ENCODE measurements at places on chromosomes 3 and 15.
A peak's percentile ranks its signal among the peaks of the same experiment; 100 is the strongest.

- H3K4me3 ChIP-seq = no peak overlapping the region
- H3K27me3 ChIP-seq = no peaks in the 10 kb centered on the region
- no peak overlapping the region for H3K27ac ChIP-seq
- no peaks in the 10 kb centered on the region for H3K36me3 ChIP-seq
- no peak for DNase-seq
Observed at GRCh38 chr3:173221010-173221409, 80.0 kb upstream of the SPATA16 start.

GRCh38 chr15:71202712-71203111, 87.4 kb downstream of the THSD4 start:
- peaks cover 9% of the 10 kb centered on the region for H3K36me3 ChIP-seq
- H3K4me1 ChIP-seq = no peaks in the 10 kb centered on the region
- no peak overlapping the region for H3K27ac ChIP-seq
- no peaks in the 10 kb centered on the region for H3K27me3 ChIP-seq
- H3K4me3 ChIP-seq = no peak overlapping the region
- no peak for DNase-seq

- H3K4me1 ChIP-seq = no peaks in the 10 kb centered on the region
- no peak overlapping the region for H3K4me3 ChIP-seq
- no peaks in the 10 kb centered on the region for H3K36me3 ChIP-seq
- DNase-seq = no peak
- no peaks in the 10 kb centered on the region for H3K27me3 ChIP-seq
Observed at GRCh38 chr3:35071772-35072171, 567.6 kb upstream of the ARPP21 start.

- H3K4me1 ChIP-seq = no peaks in the 10 kb centered on the region
- peaks cover 4% of the 10 kb centered on the region for H3K36me3 ChIP-seq
- DNase-seq = no peak
- no peak overlapping the region for H3K27ac ChIP-seq
- no peaks in the 10 kb centered on the region for H3K27me3 ChIP-seq
- H3K4me3 ChIP-seq = no peak overlapping the region
Observed at GRCh38 chr15:94353488-94353820, 122.1 kb downstream of the MCTP2 start.

GRCh38 chr3:17645074-17645698, 97.2 kb downstream of the TBC1D5 start:
- H3K4me1 ChIP-seq = no peaks in the 10 kb centered on the region
- no peak overlapping the region for H3K4me3 ChIP-seq
- no peaks in the 10 kb centered on the region for H3K36me3 ChIP-seq
- H3K27ac ChIP-seq = no peak overlapping the region
- no peaks in the 10 kb centered on the region for H3K27me3 ChIP-seq

DNA sequence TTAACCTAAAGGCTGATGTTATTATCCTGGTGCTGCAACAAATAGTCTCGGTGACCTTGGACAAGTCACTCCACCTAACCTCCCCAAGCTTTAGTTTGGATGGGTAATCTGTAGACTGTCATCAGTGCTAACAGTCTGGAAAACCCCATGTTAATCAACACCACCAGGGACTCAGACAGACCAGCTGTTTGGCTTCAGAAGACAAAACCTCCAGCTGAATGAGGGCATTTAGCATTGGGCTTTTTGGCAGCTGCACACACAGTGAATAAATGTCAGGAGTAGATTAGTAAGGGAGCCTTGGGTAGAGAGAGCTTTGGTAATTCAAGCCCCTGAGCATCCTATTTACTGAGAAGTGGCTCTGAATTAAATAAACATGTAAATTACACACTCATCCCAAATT, 24.9 kb upstream of the C3orf80 start:
- H3K27me3 ChIP-seq = no peaks in the 10 kb centered on the region
- no peaks in the 10 kb centered on the region for H3K36me3 ChIP-seq
- H3K4me1 ChIP-seq = no peaks in the 10 kb centered on the region
- H3K4me3 ChIP-seq = no peak overlapping the region
- DNase-seq = no peak

DNA sequence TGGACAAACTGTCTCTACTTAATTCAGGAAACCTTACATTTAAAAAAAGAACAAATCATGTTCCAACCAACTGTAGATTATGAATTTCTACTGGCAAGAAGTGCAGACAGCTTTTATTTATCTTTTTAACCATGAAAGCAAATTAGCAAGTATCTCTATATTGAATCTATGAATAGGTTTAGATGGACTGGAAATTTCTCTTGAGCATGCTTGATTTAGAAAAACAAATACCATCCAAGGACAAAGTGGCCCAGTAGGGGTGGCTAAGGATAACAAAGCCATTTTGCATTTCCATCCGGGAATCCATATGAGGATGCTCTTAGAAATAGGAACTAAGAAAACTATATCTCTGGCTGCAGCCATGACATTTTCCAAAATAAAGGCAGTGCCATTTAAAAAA, 150.6 kb downstream of the KCNMB2 start:
- no peaks in the 10 kb centered on the region for H3K36me3 ChIP-seq
- no peak for DNase-seq
- H3K27ac ChIP-seq = no peak overlapping the region
- no peaks in the 10 kb centered on the region for H3K27me3 ChIP-seq
- no peak overlapping the region for H3K4me3 ChIP-seq

GRCh38 chr15:39756806-39757522, 25.7 kb downstream of the FSIP1 start:
- no peaks in the 10 kb centered on the region for H3K36me3 ChIP-seq
- H3K4me3 ChIP-seq = no peak overlapping the region
- peak; percentile 17 for DNase-seq

DNA sequence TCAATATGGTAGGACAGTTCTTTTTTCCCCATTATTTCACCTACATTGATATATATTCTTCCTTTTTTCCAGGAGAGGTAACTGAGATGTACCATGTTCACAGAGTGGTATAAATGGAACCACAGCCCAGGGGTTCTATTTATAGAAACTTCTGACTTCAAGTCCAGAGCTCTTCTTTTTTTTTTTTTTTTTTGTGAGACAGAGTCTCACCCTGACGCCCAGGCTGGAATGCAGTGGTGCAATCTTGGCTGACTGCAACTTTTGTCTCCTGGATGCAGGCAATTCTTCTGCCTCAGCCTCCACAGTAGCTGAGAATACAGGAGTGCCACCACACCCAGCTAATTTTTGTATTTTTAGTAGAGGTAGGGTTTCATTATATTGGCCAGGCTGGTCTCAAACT, 267.1 kb upstream of the TPRG1 start:
- H3K27ac ChIP-seq = no peak overlapping the region
- H3K36me3 ChIP-seq = no peaks in the 10 kb centered on the region
- DNase-seq = no peak
- H3K4me3 ChIP-seq = no peak overlapping the region

GRCh38 chr15:31024330-31024729, 32.9 kb upstream of the MTMR10 start:
- peaks cover 30% of the 10 kb centered on the region for H3K4me1 ChIP-seq
- peak overlapping the region; percentile 98 for H3K27ac ChIP-seq
- DNase-seq = peak; percentile 90
- H3K27me3 ChIP-seq = no peaks in the 10 kb centered on the region

- peaks cover 3% of the 10 kb centered on the region for H3K36me3 ChIP-seq
- no peaks in the 10 kb centered on the region for H3K27me3 ChIP-seq
- peaks cover 30% of the 10 kb centered on the region for H3K4me1 ChIP-seq
- no peak overlapping the region for H3K4me3 ChIP-seq
- no peak overlapping the region for H3K27ac ChIP-seq
Observed at GRCh38 chr15:98763179-98763578, 114.8 kb downstream of the IGF1R start.

DNA sequence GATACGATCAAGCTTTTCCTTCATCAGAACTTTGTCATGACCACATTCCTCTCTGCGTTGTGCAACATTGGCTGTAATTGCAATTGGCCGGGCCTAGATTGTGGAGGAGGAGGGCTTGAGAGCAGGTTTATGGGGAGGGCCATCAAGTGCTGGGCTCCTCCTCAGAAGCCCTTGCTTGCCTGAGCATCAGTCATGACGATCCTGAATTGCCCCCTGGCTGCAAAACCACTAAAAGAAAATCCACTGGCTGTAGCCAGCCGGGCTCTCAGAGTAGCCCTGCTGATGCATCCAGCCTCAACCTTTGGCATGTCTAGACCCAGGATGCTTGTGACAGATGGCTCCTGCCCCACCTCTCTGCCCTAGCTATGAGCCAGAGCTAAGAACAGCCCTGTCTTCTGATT, 13.4 kb upstream of the TRH start:
- no peaks in the 10 kb centered on the region for H3K4me1 ChIP-seq
- DNase-seq = no peak
- H3K27ac ChIP-seq = no peak overlapping the region
- H3K4me3 ChIP-seq = no peak overlapping the region
- peaks cover 5% of the 10 kb centered on the region for H3K27me3 ChIP-seq
- no peaks in the 10 kb centered on the region for H3K36me3 ChIP-seq

- H3K27ac ChIP-seq = no peak overlapping the region
- no peak overlapping the region for H3K4me3 ChIP-seq
- peaks cover 2% of the 10 kb centered on the region for H3K36me3 ChIP-seq
- H3K4me1 ChIP-seq = no peaks in the 10 kb centered on the region
- DNase-seq = no peak
Observed at GRCh38 chr3:177013681-177014280, 183.5 kb downstream of the TBL1XR1 start.

DNA sequence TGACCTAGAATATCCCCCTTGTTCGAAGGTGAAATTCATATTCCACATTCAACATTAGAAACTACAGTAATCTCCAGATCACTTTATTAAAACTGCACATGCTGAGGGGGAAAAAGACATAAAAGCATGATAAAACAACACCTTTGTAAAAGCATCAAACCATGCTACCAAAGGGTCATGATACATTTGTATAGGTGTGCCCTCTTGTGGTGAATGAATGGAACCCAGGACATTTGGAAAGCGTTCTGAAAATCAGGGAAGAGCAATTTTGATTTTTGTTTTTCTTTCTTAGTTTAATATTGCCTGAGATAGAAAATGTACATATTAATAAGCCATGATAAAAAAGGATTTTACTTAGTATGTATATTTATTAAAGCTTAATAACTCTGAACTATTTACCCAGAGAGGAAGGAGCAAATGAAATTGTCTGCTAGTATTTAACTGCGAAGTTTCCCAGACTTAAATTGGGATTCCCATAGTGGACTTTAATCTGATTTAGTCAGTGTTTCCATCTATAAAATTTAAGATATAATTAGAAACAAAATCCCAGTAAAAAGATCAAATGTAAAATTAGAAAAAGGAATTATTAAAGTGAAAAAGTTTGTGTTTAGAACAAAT, 105.8 kb upstream of the ARL6 start:
- H3K36me3 ChIP-seq = no peaks in the 10 kb centered on the region
- no peaks in the 10 kb centered on the region for H3K4me1 ChIP-seq
- no peaks in the 10 kb centered on the region for H3K27me3 ChIP-seq
- H3K27ac ChIP-seq = no peak overlapping the region

- H3K27me3 ChIP-seq = no peaks in the 10 kb centered on the region
- no peak overlapping the region for H3K27ac ChIP-seq
- no peaks in the 10 kb centered on the region for H3K36me3 ChIP-seq
- no peak overlapping the region for H3K4me3 ChIP-seq
- no peak for DNase-seq
Observed at GRCh38 chr3:60728006-60728405, 523.2 kb downstream of the FHIT start.

DNA sequence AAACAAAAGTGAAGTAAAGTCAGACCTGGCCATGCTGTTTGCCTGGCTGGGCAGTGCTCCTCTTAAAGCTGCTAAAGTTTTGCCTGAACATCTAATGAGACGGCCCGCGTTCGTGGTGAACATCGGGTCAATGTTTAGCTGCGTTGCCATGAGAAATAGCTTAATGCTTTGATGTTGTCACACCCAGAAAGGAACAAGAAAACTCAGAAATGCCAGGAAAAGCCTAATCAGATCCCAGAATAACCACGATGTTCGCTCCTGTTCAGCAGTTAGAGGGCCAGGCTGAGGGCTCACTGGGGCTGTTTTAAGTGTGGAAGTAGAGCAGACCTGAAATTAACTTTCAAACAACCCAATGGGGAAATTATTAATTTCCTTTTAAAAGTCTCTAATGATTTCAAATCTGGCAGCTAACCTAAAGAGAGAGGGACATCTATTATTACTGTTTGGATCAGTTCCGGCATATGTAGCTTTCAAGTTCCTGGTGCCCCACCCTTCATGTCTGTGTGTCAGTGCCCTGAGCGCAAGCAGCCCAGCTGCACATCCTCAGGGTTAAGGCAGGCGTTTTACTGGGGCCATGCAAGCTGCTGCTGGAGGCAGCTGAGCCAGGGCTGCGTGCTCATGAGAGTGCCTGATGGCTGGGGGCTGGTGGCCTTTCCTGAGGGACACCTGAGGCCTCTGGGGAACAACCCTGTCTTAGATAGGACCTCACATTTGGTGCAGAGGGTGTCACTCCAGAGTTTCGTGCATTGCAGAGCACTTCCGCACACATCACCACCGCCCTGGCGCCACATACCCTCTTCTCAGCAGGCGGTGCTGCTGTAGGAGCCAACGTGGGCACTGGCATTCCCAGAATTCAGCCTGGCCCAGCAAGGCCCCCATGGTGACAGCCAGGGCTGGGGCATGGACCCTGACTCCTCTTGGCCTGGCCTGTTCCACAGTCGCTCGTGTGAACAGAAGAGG, 76.6 kb downstream of the LRRK1 start:
- no peak overlapping the region for H3K27ac ChIP-seq
- H3K36me3 ChIP-seq = no peaks in the 10 kb centered on the region
- H3K4me3 ChIP-seq = no peak overlapping the region
- no peaks in the 10 kb centered on the region for H3K4me1 ChIP-seq
- no peaks in the 10 kb centered on the region for H3K27me3 ChIP-seq

- no peak for DNase-seq
Observed at GRCh38 chr3:94206291-94206690, 143.4 kb downstream of the NSUN3 start.

- H3K27me3 ChIP-seq = no peaks in the 10 kb centered on the region
- peaks cover 10% of the 10 kb centered on the region for H3K4me1 ChIP-seq
- H3K4me3 ChIP-seq = no peak overlapping the region
- no peak for DNase-seq
- H3K36me3 ChIP-seq = no peaks in the 10 kb centered on the region
- no peak overlapping the region for H3K27ac ChIP-seq
Observed at GRCh38 chr3:169842960-169843359, 26.8 kb downstream of the LRRC31 start.

- no peak overlapping the region for H3K4me3 ChIP-seq
- DNase-seq = no peak
- no peak overlapping the region for H3K27ac ChIP-seq
Observed at GRCh38 chr3:73423116-73423515, 201.6 kb downstream of the PDZRN3 start.

DNA sequence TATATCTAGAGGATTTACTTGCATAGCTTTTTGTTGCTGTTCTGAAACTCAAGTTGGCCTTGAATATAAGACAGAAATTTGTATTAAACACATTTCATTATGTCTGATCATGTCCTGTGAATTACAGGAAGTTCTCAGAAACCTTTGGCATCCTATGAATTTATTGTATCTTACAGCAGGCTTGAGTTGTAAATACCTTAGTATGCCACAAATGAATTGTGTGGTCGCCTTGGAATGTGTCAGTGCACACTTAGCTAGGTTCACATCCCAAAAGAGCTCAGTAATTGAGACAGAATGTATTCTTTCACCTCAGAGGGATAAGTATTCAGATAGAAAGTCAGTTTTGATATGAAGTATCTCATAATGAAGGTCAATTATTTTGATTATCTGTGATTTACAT, 83.4 kb downstream of the NEK11 start:
- DNase-seq = peak; percentile 40
- no peak overlapping the region for H3K4me3 ChIP-seq
- H3K27ac ChIP-seq = no peak overlapping the region
- H3K36me3 ChIP-seq = no peaks in the 10 kb centered on the region
